ENCODE measurements at places on chromosomes 6 and 20. TPM values are rescaled to one million over a fixed set of nuclear protein-coding genes. Genes with fewer than 3 reads are reported as not detected.

Gene GABRR1
- total RNA-seq = not detected

Gene LY6G6C
- not detected for total RNA-seq

Gene RIPOR2
- total RNA-seq = 1.1 TPM

Gene ARHGAP18
- 27.6 TPM for total RNA-seq

Gene HTR1E
- total RNA-seq = not detected

Gene PSORS1C1
- 0.39 TPM for total RNA-seq
